ENCODE measurements at places on chromosomes 12 and 14. TPM values are rescaled to one million over a fixed set of nuclear protein-coding genes. Genes with fewer than 3 reads are reported as not detected.

- peak overlapping the region; percentile 67 for H3K27ac ChIP-seq
- no peaks in the 10 kb centered on the region for H3K36me3 ChIP-seq
- peak overlapping the region; percentile 63 for H3K4me3 ChIP-seq
- DNase-seq, result no peak
Measured at GRCh38 chr12:26114720-26115401, 10.0 kb downstream of the BHLHE41 start.

DNA sequence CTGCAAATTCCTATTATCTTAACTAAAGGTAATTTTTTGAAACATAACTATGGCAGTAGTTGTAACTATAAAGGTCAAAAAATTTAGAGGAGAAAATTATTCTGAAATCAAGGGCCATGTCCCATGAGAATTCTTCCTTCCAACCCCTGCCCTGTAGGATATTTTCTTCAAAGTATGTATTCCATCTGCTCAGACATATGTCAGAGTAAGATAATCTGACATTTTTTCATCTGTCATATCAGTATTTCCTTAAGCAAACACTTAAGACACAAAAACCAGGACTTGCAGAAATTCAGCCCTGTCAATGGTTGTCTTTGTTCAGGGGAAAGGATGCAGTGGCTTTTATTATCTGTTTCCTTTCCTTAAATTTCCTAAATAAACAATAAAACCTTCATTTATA is 36.3 kb downstream of the ACSS3 start:
- H3K36me3 ChIP-seq, result no peaks in the 10 kb centered on the region
- DNase-seq, result no peak
- no peak overlapping the region for H3K4me3 ChIP-seq
- no peaks in the 10 kb centered on the region for H3K27me3 ChIP-seq
- peaks cover 13% of the 10 kb centered on the region for H3K4me1 ChIP-seq
- H3K27ac ChIP-seq, result no peak overlapping the region

DNA sequence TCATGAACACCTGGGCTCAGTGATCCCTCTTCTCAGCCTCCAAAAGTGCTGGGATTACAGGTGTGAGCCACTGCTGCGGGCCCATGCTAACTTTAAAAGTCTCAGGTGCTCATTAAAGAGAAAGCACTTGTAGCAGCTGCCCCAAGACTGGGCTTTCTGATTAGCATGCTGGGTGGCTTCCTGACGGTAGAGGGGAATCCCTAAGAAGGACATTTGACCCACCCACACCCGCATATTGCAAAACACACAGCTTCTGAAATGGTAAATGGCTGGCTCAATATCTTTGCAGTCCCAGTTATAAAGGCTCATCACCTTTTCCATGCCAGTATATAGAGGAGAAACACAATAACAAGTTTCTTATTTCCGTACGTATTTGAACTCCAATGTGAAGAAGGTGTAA is 19.3 kb upstream of the BICD1 start:
- no peak overlapping the region for H3K4me3 ChIP-seq
- no peaks in the 10 kb centered on the region for H3K27me3 ChIP-seq
- no peak for DNase-seq
- H3K36me3 ChIP-seq, result no peaks in the 10 kb centered on the region
- H3K27ac ChIP-seq, result no peak overlapping the region

DNA sequence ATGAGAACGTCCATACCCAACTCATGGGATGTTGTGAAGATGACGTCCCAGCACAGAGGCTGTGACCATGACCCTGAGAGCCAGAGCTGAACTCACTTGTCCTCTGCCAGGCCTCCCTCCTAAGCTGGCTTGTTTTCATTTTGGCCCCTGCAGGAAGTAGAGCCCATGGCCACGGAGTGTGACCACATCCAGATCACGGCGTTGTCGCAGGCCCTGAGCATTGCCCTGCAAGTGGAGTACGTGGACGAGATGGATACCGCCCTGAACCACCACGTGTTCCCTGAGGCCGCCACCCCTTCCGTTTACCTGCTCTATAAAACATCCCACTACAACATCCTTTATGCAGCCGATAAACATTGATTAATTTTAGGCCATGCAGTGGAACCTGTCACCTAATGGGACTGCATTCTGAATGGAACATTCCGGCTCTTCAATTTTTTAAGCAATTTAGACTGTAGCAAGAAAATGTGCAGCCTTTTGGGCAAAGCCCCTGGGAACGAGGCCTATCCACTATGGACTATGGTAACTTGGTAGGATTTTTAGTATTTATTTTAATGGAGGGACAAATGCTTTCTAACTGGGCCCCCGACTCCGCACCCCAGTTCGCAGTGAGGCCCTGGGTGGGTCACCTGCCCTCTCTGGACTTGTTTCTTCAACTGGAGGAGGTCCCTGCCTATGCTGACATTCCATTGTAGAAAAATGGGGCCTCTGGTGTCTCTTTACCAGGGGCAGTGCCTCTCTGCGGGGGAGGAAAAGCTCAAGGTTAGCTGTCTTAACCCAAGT is 19.6 kb downstream of the OTUB2 start:
- H3K36me3 ChIP-seq, result peaks cover 30% of the 10 kb centered on the region
- no peak overlapping the region for H3K27ac ChIP-seq
- DNase-seq, result no peak
- H3K4me1 ChIP-seq, result peaks cover 18% of the 10 kb centered on the region

- DNase-seq, result no peak
- peaks cover 48% of the 10 kb centered on the region for H3K4me1 ChIP-seq
- H3K4me3 ChIP-seq, result no peak overlapping the region
- peaks cover 33% of the 10 kb centered on the region for H3K36me3 ChIP-seq
- H3K27ac ChIP-seq, result no peak overlapping the region
Measured at GRCh38 chr14:22563987-22564386, 25.0 kb downstream of the DAD1 start.

GRCh38 chr12:111304642-111305071 is 64.2 kb downstream of the PHETA1 start:
- no peaks in the 10 kb centered on the region for H3K4me1 ChIP-seq
- no peaks in the 10 kb centered on the region for H3K27me3 ChIP-seq
- no peak overlapping the region for H3K4me3 ChIP-seq

Gene AMDHD1
- 1.1 TPM for total RNA-seq

DNA sequence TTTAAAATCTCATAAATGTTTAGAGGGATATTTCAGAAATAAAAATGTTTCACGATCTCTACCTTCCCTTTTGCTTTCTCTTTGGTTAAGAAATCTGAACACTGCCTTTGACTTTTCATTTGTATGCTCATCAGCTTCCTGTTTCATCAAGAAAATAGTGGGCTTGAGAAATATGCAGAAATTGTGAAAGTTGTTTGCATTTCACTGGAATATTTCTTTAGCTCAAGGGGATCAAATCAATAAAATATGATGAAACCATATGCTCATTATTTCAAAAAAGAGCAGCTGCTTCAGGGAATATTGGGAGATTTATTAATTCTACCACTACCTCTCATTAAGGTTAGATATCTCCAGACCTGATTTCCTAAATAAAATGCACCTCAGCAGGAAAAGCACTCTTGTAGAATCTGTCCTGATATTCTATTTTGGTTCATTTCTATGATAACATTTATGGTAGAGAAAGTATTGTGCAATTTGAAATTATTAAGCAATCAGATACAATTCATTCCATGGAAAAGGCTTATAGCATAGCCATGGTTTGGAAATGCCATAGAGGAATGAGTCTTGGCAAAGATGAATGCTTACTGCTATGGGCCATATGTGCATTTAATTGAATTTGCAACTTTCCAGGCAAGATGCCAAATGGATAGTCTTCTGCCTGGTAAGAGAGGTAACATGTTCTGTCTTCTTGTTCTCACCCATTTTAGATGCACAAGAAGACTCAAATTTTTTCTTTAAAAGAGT is 212.6 kb upstream of the SLC16A7 start:
- no peaks in the 10 kb centered on the region for H3K36me3 ChIP-seq
- no peak overlapping the region for H3K27ac ChIP-seq
- DNase-seq, result peak; percentile 62

DNA sequence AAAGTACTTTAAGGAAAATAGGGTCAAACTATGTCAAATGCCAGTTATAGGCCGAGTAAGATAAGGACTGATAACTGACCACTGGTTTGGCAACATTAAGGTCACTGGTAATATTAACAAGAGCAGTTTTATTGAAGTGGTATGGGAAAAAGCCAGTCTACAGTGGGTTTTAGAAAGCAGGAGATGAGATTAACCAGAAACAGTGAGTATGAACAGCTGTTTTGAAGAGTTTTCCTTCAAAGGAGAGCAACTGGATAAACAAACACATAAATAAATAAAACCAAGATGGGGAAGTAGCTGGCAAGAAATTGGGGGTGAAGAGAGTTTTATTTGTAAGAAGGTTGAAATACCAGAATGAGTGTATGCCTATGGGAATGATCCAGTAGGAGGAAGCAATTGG is 30.3 kb downstream of the KITLG start:
- H3K4me1 ChIP-seq, result peaks cover 36% of the 10 kb centered on the region
- H3K4me3 ChIP-seq, result no peak overlapping the region
- H3K27ac ChIP-seq, result no peak overlapping the region
- no peaks in the 10 kb centered on the region for H3K36me3 ChIP-seq
- DNase-seq, result no peak
- H3K27me3 ChIP-seq, result no peaks in the 10 kb centered on the region

Gene KRT6C
- total RNA-seq, result not detected

Gene STXBP6
- 5.3 TPM for total RNA-seq

GRCh38 chr14:78836777-78837176 is 666.6 kb downstream of the NRXN3 start:
- peak; percentile 81 for DNase-seq
- peaks cover 54% of the 10 kb centered on the region for H3K27me3 ChIP-seq
- no peak overlapping the region for H3K4me3 ChIP-seq
- H3K36me3 ChIP-seq, result no peaks in the 10 kb centered on the region

Gene CACNA1C
- total RNA-seq, result 5.2 TPM

Gene KRT79
- not detected for total RNA-seq

- H3K27ac ChIP-seq, result no peak overlapping the region
- H3K27me3 ChIP-seq, result no peaks in the 10 kb centered on the region
- H3K4me1 ChIP-seq, result peaks cover 38% of the 10 kb centered on the region
Measured at GRCh38 chr12:24111616-24112015, 162.1 kb upstream of the SOX5 start.

- H3K36me3 ChIP-seq, result no peaks in the 10 kb centered on the region
- H3K27me3 ChIP-seq, result peaks cover under 1% of the 10 kb centered on the region
- H3K27ac ChIP-seq, result no peak overlapping the region
- H3K4me1 ChIP-seq, result no peaks in the 10 kb centered on the region
- no peak for DNase-seq
Measured at GRCh38 chr14:30160608-30161007, 233.0 kb upstream of the PRKD1 start.

Gene NEDD1
- 42.7 TPM for total RNA-seq

DNA sequence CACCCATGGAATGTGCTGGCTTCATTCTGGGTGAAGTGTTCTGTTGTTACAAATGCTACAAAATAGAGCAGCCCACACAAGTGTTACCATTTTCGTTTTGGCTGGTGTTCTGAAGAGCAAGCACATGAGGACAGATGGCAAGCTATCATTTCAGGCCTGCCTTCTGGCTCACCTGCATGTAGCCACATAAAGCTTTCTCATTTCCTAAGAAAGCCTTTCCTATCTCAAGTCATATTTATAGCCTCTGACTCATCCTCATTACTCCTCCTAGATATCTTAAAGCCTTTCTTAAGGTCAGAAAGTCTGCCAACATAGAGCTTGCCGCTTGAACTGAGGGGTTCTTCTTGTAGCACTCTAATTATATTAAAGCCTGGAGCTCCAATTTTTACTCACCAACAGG is 89.0 kb downstream of the PTPRR start:
- H3K27ac ChIP-seq, result no peak overlapping the region
- H3K4me1 ChIP-seq, result no peaks in the 10 kb centered on the region
- H3K27me3 ChIP-seq, result no peaks in the 10 kb centered on the region
- peak; percentile 18 for DNase-seq
- H3K36me3 ChIP-seq, result no peaks in the 10 kb centered on the region

DNA sequence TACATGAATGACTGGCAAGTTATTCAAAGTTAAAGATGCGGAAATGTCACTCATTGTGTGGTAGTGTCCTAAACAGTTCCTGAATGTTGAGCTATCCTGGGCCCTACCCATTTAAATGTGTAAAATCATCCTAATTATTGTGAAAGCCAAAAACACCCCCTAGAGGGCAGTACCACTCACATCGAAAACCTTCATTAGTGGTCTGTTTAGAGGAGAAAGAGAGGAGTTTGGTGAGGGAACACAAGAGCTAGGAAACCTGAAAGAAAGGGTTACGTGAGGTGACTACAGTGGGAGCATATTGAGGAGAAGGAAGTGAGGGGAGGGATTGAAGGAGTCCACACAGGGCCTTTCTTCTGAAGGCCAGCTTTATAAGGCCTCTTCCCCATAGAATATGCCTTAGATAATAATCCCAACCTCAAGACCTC is 2.5 kb upstream of the TEP1 start:
- H3K36me3 ChIP-seq, result no peaks in the 10 kb centered on the region
- no peaks in the 10 kb centered on the region for H3K27me3 ChIP-seq
- peak; percentile 80 for DNase-seq
- H3K4me3 ChIP-seq, result no peak overlapping the region
- H3K27ac ChIP-seq, result no peak overlapping the region
- H3K4me1 ChIP-seq, result peaks cover 13% of the 10 kb centered on the region

GRCh38 chr14:22338917-22339715 is 249.9 kb downstream of the DAD1 start:
- H3K4me3 ChIP-seq, result no peak overlapping the region
- H3K36me3 ChIP-seq, result no peaks in the 10 kb centered on the region
- H3K27ac ChIP-seq, result no peak overlapping the region
- no peaks in the 10 kb centered on the region for H3K27me3 ChIP-seq
- H3K4me1 ChIP-seq, result peaks cover 2% of the 10 kb centered on the region

DNA sequence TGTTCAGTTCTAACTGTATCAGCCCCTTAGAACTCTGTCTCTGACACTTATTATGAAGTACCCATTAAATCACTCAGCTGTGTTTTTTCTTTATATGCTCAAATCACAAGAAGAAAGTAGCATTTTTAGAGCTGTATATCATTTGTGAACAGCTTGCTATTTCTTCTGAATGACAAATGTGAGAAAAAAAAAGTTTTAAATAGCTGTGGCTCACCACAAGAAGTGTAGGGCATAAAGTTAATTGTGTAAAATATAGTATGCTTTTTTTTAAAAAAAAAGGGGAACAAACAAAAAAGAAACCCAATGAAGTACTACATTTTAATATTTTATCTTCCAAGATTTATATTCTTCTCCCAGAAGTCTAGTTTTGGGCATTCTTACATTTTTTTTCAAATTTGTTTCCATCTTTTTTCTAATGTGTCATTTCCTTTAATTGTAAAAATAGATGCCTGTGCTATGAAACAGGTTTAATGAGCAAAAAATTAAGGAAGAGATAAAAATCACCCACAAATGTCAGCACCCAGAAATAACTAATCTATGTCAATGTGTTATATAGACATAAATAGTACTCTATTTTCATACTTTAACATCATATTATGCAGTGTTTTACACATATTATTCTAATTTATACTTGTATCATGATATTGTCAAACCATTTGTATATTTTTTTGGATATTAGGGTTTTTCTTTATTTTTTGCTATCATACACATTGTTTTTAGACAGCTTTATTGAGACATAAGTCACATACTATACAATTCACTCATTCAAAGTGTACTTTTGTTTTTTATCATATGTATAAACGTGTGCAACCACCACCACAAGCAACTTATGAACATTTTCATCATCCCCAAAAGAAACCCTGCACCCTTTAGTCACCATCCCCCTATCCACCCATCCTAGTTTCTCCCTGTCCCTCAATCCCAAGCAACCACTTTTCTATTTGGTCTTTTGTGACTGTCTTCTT is 22.4 kb upstream of the LRRK2 start:
- no peak overlapping the region for H3K27ac ChIP-seq
- no peak for DNase-seq
- no peaks in the 10 kb centered on the region for H3K27me3 ChIP-seq
- no peaks in the 10 kb centered on the region for H3K36me3 ChIP-seq

GRCh38 chr14:51738754-51739153 is 87.0 kb downstream of the FRMD6 start:
- H3K4me1 ChIP-seq, result no peaks in the 10 kb centered on the region
- H3K4me3 ChIP-seq, result no peak overlapping the region
- DNase-seq, result no peak
- no peaks in the 10 kb centered on the region for H3K36me3 ChIP-seq
- H3K27me3 ChIP-seq, result no peaks in the 10 kb centered on the region

All from A673 (cell line).